ENCODE measurements at places on chromosomes 1 and 21.

DNA sequence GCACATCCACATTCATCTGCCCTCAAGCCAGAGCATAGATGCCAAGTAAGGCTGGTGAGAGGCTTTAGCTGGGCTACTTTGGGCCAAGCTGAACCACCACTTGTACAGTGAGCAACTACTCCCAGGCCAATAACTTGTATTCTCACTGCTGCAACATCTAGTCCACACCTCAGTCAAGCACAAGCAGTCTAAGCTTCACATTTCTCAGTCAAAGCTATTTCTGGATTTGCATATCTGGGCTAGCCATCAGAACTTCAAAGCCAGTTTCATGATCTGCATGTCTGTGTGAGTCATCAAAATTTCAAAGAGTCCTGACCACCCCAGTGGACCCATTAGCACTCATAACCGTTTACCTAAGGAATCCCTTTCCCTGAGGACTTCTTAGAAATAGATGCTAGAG, 77.7 kb upstream of the DIRAS3 start:
- peak; percentile 12 for DNase-seq
- no peaks in the 10 kb centered on the region for H3K27me3 ChIP-seq
- no peak overlapping the region for H3K27ac ChIP-seq
- H3K4me3 ChIP-seq, result no peak overlapping the region
- no peaks in the 10 kb centered on the region for H3K4me1 ChIP-seq

DNA sequence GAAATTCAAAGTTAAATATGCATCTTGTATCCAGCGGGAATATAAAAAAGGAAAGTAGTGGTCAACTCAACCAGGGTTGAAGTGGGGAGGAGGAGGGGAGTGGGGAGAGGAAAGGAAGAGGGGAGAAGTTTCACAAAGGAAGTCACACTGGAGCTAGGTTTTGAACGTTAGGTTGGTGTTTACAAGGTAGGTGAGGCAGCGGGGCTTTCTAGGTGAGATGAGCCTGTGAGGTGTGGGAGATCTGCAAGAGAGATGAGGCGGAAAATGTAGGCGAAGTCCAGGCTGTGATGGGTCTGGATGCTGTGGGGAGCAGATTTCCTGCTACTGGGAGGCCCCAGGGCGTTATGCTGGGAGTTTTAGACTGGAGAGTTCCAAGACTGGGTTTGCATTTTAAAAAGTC, 36.1 kb upstream of the IL20 start:
- no peak overlapping the region for H3K27ac ChIP-seq
- no peak for DNase-seq
- H3K4me1 ChIP-seq, result no peaks in the 10 kb centered on the region
- H3K27me3 ChIP-seq, result peaks cover 37% of the 10 kb centered on the region
- no peak overlapping the region for H3K4me3 ChIP-seq

GRCh38 chr1:117758444-117759316, 152.8 kb downstream of the TENT5C start:
- peak; percentile 86 for DNase-seq
- peak overlapping the region; percentile 33 for H3K4me3 ChIP-seq
- no peak overlapping the region for H3K27ac ChIP-seq
- H3K36me3 ChIP-seq, result no peaks in the 10 kb centered on the region
- H3K4me1 ChIP-seq, result peaks cover 7% of the 10 kb centered on the region

GRCh38 chr1:171160639-171161354, 24.3 kb upstream of the FMO2 start:
- no peaks in the 10 kb centered on the region for H3K4me1 ChIP-seq
- no peaks in the 10 kb centered on the region for H3K27me3 ChIP-seq
- H3K36me3 ChIP-seq, result no peaks in the 10 kb centered on the region
- no peak for DNase-seq
- H3K4me3 ChIP-seq, result no peak overlapping the region

DNA sequence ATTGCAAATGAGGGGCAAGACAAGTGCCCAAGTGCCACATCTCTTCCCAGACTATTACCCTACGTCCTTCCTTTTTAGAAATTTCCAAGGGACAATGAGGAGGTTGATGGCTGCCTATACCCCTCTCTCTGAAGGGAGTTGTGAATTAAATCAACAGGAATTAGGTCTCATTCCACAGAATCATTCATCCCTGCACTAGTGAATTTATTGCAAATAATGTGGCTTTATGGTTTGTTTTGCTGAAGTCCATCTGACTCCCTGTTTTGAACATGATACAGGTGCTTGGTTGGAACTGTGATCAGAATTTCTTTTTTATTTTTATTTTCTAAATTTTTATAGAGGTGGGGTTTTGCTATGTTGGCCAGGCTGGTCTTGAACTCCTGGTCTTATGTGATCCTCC, 34.3 kb upstream of the THEM4 start:
- no peak overlapping the region for H3K27ac ChIP-seq
- no peaks in the 10 kb centered on the region for H3K36me3 ChIP-seq
- H3K4me3 ChIP-seq, result no peak overlapping the region
- DNase-seq, result no peak
- no peaks in the 10 kb centered on the region for H3K4me1 ChIP-seq
- peaks cover 8% of the 10 kb centered on the region for H3K27me3 ChIP-seq

DNA sequence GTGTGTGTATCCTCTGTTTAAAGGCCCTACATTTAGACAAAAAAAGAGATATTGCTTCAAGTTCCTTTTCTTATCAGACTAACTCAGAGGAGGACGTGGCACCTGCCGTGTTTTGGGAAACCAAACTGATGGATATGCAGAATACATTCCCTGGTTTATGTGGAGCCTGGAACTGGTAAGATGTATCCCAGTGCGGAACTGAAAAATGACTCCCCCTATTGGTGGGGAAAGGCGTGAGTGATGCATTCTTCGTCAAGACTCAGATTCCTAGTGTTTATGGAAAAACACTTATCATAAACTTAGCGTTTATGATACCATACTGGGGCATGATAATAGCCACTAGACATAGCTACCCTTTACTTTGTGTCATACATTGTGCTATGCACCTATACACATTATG, 154.2 kb downstream of the ZNF326 start:
- no peaks in the 10 kb centered on the region for H3K36me3 ChIP-seq
- H3K27me3 ChIP-seq, result no peaks in the 10 kb centered on the region
- peaks cover 13% of the 10 kb centered on the region for H3K4me1 ChIP-seq
- no peak overlapping the region for H3K4me3 ChIP-seq
- DNase-seq, result no peak
- H3K27ac ChIP-seq, result no peak overlapping the region

GRCh38 chr1:169491845-169492281, 6.1 kb upstream of the SLC19A2 start:
- H3K27ac ChIP-seq, result no peak overlapping the region
- no peaks in the 10 kb centered on the region for H3K27me3 ChIP-seq
- no peaks in the 10 kb centered on the region for H3K36me3 ChIP-seq
- DNase-seq, result no peak

All from A673 (cell line).